Stimulated activated CD8-positive, alpha-beta memory T cell treated with anti-CD3 and anti-CD28 coated beads, Interleukin-15, amount 100 ng/mL, for 24 hours (primary cell): ENCODE measurements at places on chromosomes 4 and X.

- no peak for DNase-seq
Measured at GRCh38 chrX:70421618-70422017, 1.5 kb upstream of the GDPD2 start.

DNA sequence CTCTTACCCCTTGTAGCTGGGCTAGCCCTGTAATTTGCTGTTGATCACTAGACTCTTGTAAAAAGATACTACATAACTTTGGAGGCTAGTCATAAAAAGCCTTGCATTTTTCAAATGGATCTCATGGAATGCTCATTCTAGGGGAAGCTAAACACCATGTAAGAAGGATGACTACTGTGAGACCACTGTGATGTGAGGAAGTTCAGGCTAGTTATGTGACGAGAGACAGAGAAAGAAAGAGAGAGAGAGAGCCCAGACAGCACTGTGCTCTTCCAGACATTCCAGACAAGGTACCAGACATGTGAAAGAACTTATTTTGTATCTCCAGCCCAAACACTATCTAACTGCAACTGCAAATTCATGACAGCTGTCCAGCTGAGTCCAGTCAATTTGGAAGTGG, 404.6 kb upstream of the PITX2 start:
- DNase-seq: no peak

GRCh38 chr4:73679836-73680235, 59.6 kb upstream of the RASSF6 start:
- no peak for DNase-seq

- DNase-seq: no peak
Measured at GRCh38 chrX:54007682-54008081, 36.6 kb downstream of the PHF8 start.

GRCh38 chr4:65007841-65008439, 598.7 kb upstream of the TECRL start:
- DNase-seq: no peak

- no peak for DNase-seq
Measured at GRCh38 chrX:53288189-53288588, 6.8 kb upstream of the IQSEC2 start.
